Hindlimb muscle (tissue), 1 donor: ENCODE measurements at places on chromosomes 12 and 14.

DNA sequence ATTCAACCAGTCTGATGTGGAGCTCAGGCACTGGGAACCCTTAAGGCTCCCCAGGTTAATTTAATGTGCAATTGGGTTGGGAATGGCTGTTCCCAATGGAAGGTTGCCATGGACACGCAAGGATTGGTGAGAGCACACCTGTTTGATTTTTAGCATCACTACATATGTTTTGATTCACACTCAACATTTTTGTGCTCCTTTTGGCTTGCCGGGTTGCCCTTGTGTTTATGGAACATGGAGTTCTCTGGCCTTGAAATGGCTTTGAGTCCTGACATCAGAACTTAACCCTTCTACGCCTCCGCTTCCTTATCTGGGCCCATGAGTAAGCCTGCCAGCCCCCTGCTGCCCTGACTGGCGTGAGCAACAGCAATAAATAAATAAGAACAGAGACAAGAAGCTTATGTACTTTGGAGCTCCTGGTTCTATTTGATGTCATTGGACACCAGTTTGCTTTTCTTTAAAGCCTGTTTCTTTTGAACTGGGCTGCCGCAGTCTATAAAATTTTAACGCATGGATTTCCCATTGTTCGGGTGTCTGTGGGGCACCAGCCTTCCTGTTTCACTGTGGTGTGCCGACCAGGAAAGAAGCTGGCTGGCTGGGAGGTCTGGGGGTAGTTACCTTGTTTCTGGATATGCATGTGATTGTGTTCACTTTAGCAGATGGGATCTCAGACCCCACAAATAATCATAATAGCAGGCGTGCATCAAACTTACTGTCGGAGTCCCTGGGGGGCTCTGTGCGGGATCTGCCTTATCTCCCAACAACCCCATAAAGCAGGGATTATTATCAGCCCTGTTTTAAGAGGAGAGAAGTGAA lies 27.8 kb downstream of the TBX3 start:
- no peak for DNase-seq

DNA sequence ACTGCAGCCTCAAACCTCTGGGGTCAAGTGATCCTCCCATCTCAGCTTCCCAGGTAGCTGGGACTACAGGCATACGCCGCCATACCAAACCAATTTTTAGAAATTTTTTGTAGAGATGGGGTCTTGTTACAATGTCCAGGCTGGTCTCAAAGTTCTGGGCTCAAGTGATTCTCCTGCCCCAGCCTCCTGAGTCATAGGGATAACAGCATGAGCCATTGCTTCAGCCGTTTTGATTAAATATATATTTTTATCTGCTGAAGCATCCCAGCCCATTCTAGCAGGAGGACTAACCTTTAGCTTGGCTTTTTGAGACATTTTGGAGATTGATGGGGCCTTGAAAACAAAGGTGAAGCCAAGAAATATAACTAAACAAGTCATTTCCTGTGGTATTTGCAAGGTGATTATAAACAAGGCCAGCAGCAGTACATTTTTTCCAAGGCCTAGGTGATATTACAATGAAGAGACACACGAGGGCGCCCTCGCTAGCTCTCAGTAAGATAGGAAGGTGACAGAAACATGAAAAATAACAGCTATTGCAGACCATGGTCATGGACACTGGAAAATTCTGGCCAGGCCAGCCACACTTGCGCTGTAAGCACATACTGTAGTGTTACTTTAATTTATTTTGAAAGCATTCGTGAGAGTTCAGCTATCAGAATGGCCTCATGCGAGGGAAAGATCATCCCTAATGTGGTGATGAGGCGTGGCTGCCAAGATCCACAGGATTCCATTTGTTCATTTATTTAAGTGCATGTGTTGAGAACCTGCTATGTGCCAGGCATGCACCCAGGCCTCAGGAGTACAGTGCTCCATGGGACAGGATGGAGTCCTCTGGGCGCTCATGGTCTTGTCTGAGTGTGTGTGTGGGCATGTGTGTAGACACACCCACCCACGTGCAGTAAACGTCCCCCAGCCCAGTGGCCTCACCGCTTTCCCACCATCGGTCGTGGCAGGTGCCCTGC lies 63.5 kb downstream of the DGLUCY start:
- DNase-seq: peak; percentile 38

- DNase-seq: no peak
Observed at GRCh38 chr12:75822416-75822815, 209.2 kb downstream of the PHLDA1 start.

- no peak for DNase-seq
Observed at GRCh38 chr12:110637869-110638441, 24.0 kb downstream of the TCTN1 start.

- DNase-seq: no peak
Observed at GRCh38 chr12:87202189-87202588, 827.0 kb downstream of the C12orf50 start.

DNA sequence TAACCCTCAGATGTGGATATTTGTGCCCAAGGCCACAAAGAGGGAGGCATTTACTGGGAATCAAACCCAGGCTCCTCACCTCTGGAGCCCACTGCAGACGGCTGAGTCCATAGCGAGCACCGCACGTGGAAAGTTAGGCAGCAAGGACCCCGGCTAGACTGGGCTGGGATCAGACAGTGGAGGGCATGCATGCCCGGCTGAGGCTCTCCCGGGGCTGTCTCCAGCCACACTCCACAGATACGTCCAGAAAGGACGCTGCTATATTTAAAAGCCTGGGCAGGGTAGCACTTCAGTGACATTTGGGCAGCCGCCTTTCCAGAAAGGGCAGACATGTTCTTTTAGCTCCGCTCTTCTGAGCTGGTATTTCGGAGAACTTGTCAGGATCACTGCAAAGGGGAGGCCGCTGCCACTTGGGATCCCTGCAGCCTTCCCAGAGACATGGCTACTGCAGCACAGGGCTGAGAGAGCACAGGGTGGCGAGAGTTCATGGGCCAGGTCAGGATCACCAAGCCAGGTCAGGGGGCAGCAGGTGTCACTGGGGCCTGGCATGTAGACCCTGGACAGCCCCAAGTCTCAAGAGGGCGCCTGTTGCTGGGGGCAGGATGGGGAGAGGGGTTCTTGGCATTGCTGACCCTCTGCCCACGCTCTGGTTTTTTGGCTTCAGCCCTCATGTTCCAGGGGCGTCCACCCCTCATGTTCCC lies 121.7 kb downstream of the PHETA1 start:
- no peak for DNase-seq

- no peak for DNase-seq
Observed at GRCh38 chr14:78713716-78714115, 543.5 kb downstream of the NRXN3 start.

DNA sequence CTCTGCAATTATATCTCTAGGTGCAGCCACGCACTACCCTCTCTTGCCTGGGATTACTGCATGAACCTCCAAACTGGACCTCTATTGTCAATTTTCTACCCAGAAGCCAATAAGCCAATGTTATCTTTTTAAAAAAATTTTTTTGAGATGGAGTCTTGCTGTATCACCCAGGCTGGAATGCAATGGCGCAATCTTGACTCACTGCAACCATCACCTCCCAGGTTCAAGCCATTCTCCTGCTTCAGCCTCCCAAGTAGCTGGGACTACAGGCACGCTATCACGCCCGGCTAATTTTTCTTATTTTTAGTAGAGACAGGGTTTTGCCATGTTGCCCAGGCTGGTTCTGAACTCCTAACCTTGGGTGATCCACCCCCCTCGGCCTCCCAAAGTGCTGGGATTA lies 11.2 kb upstream of the PXN start:
- DNase-seq: no peak

- no peak for DNase-seq
Observed at GRCh38 chr14:89325299-89325883, 91.6 kb downstream of the FOXN3 start.

DNA sequence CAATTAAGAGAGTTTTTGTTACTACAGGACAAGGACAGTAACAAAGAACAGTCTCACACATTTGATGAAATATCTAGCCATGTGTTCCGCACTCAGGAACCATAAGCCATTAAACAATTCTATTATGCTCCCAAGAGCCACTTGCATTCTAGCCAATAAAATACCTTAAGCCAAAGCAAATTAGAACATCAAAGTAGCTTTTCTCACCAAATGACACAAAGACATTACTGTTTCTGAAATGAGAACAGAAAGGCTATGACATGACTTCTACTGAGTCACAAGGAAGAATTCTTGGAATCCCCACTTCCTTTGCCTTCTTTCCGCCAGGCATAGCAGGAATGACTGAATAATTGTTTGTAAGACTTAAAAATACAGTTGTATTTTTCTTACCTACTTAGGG lies 445.8 kb downstream of the ATP23 start:
- no peak for DNase-seq

GRCh38 chr14:101708853-101709532 lies 52.5 kb upstream of the PPP2R5C start:
- DNase-seq: no peak

DNA sequence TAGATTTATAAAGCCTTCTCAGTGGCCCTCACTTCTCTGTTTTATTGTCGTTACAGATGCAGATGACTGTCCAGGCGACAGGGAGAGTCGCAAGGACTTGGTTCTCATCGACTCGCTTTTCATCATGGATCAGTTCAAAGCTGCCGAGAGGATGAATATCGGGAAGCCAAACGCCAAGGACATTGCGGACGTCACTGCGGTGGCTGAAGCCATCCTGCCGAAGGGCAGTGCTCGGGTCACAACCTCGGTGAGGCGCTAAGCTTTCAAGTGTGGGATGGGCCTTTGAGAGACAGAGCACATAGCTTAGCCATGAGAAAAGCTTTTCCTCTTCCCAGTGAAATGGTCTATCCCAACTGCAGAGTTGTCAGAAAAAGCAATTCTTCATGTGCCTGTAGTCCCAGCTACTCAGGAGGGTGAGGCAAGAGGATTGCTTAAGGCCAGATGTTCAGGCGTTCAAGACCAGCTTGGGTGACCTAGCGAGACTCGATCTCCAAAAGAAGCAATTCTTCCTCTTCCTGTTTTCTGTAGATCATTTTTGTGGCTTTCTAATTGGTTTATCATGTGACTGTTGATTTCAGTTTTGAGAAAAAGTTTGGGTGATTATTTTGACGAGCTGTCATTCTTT lies 56.4 kb downstream of the EP400 start:
- no peak for DNase-seq

DNA sequence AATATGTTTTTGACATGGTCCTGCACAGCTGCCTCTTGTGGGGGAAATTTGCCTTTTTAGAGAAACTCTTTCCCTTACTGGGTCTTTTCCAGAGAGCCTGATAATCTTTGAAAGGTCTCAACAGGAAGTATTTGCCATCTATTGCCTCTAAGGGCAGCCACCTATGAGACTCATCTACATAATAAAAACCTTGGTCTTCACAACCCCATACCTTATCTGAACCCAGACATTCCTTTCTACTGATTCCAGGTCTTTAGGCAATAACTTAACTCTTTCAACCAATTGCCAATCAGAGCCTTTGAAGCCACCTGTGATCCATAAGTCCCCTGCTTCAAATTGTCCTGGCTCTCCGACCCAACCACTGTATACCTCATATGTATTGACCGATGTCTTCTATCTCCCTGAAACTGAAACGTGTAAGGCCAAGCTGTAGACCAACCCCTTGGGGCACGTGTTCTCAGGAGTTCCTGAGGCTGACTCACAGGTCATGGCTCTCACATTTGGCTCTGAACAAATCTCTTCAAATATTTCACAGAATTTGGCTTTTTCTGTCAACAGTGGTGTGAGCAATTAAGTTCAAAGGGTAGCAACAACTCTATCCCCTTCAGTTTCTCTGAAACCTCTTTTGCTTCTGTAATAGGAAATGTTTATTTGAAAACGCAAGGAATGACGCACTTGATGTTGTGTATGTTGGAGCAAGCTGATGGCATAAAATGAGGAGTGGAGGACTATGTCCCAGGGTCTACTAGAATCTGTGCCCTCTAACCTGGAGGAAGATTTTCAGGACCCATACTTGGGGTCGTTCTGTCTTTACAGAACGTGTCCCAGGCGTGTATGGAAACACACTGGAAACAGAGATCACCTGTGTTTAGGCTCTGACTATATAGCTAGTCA lies 49.2 kb upstream of the EIF5 start:
- DNase-seq: no peak

- no peak for DNase-seq
Observed at GRCh38 chr12:4958697-4959375, 49.1 kb downstream of the KCNA1 start.

- DNase-seq: no peak
Observed at GRCh38 chr12:52651726-52652261, at the start of gene KRT2. KRT2 (minus strand) TSS chr12:52652211; CDS start chr12:52652142, 69 bp downstream.

DNA sequence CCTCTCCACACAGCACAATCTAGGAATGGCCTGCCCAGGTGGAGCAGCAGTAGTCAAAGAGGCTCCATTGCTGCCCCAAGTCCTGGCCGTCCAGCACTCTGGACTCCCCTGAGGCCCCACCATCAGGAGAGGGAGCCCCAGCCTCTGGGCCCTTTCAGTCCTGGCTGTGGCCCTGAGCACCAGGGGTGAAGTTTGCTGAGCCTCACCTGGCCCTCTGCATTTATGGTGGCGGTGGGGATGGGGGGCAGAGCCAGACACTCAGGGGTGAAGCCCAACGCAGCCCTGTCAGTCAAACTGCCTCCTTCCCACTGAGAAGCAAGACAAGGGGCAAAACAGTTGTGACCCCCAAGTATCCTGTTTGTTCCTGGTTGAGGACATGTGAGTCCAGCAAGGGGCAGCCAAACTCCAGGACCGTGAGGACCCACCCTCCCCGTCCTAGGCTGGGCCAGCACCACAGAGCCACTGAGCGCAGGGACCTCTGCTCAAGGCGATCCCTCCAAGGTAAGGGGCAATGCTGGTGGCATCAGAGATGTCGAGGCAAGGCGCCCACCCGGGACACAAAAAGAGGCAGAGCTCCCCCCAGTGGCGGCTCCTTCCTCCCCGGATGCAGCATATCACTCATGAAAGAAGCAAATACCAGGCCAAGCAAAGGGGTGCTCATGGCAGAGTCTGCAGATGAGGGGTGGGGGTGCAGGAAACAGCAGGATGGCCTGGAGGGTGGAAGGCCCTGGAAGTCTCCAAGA lies 4.8 kb upstream of the AMN start:
- no peak for DNase-seq

GRCh38 chr14:76767681-76768656 lies 6.7 kb downstream of the VASH1 start:
- peak; percentile 42 for DNase-seq

DNA sequence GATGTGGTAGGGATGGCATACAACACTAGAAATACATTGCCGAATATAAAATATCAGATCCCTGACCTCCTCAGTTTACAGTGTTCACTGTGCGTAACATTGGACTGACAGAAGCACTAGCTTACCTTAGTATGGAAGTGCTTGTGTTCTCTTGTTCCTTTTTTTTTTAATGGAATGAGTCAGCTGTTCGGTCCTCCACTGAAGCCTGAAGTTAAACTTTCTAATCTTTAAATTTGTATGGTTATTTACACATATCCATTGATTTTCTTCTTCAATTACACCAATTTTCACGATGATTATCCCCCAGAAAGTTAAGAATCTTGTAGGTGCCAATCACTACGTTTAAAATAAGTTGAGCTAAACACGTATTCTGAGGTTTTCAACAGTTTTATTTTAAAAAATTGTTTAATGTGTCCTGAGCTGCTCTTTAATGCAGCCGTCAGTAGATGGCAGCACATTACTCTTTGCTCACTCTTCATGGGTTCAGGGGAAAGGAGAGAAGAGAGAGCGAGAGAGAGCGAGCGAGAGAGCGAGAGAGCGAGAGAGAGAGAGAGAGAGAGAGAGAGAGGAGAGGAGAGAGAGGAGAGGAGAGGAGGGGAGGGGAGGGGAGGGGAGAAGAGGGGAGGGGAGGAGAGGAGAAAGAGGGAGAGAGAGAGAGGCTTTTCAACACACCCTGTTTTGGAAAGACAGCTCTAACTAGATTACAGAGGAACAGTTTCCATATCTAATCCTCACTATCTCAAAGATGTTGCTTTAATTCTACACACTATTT lies 134.7 kb upstream of the SCAF11 start:
- DNase-seq: peak; percentile 77
